Kidney capillary endothelial cell (primary cell): ENCODE measurements at places on chromosomes 6 and 20.

DNA sequence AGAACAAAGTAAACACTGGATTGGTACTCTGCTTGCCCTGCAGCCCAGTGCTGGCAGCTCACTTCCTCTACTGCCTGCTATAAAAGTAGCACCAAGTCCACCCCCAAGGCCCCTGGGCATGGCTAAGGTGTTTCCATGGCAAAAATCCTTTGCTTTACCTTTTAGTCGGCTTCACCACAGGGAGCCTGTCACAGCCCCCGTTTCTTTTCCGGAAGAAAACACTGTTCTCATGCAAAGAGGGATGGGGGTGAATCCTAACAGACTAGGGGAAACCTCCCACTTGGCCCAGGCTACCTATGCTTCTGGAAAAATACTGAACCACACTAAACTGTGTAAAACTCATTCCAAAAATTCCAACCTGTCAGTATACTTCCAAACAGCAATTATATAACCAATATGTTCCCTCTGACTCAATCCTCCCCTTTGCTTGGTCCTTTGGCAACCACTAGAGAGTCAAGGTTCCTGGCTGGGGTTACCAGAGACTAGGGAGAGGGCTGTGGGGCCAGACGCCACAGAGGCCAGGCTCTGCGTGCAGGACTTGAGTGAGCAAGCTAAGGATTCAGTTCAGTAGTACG lies 16.1 kb downstream of the PPIL1 start:
- DNase-seq: no peak

DNA sequence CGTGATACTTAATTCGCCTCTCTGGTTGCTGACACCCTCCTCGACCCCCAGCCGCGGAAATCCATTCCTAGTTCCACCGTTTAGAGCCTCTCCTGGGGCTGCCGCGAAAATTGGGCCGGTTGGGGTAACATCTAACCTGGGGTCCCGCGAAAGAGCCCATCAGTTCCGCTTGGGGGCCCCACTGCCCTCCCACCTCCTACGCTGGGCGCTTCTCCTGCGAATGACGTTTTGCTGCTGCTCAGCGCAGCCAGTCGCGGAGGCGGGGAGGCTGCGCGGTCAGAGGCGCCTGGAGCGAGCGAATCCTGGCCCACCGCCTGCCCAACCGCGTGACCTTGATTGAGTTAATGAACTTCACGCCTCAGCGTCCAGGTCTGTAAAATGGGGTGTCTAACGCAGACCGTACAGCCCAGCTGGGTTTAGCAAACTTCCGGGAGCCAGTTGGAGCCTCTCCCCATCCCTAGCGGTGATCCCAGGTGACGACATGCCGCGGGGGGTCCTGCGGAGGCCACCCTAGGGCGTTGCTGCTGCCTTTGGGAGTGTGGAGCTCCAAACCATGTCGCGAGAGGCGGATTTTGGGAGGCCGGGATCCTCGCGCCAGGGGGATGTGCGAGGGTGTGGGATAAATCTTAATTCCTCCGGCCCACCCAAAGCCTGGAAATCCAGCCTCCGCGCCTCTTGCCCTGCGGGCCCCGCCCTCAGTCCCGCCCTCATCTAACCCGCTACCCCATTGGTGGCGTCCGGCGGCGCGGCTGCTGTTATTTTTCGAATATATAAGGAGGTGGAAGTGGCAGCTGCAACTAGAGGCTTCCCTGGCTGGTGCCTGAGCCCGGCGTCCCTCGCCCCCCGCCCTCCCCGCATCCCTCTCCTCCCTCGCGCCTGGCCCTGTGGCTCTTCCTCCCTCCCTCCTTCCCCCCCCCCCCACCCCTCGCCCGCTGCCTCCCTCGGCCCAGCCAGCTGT lies at the start of gene CDC25B:
Gene CDC25B, plus strand, starts transcription at position 800 of the 958 bp plus-strand sequence. CDS start 222 bp downstream, outside the sequence.
- DNase-seq: peak; percentile 81

GRCh38 chr20:19995220-19995863 lies 21.8 kb upstream of the NAA20 start:
- DNase-seq: peak; percentile 47

DNA sequence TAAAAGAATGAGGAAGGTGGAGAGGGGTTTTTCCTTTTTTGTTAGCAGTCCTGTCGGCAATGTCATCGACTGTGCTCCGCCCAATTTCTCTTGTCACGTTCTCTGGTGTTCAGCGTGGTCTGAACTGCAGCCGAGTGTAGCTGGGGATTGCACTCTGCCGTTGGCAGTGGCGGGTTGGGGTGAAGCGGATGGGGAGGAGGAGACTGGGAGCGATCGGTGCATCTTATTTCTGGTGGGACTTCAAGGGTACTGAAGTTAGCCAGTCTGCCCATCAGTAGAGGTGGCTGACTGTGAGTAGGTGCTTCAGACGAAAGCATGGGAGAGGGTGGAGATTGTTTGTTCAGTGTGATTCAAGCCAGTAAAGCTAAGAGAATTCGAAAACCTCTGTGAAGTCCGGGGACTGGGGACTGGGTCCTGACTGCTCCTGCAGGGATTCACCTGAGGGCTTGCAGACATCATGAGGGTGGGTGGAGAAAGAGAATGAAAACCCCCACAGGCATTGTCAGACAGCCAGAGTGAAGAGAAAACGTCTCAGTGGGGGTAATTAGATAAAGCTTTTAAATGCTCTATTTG lies 5.1 kb downstream of the RREB1 start:
- DNase-seq: no peak

DNA sequence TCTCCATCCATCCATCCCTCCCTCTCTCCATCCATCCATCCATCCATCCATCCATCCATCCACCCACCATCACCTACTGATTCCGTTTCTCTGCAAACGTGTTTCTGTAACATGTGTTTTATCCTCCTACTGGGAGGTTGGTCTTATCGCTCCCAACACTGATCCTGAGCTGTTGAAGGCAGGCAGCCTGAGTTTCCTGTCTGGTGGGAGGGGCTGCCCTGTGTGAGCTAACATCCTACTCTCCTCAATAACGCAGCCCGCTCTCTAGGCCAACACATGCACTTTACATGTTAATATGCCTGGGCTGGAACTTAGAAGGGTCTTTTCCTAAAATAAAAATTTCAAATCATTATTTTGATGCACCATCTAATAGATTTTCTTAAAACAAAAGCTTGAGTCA lies 126.5 kb downstream of the WDR27 start:
- DNase-seq: no peak

DNA sequence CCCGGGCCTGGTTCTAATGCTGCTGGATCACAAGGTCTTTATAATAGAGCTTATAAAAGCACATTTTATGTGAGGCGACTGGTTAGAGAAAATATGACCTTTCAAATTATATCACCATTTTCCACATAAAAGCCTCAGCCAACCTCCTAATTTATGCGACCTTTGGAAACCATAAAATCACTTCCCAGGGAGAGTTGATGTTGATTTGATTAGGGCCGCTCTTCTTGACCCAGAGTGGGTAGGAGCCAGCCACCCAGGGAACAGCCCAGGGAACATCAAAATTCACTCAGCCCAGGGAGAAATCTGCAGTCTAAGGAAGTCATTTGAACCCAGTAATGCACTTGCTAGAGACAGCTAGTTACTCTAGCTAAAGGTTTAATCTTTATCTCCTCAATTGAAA lies 79.8 kb upstream of the TENT5A start:
- no peak for DNase-seq

DNA sequence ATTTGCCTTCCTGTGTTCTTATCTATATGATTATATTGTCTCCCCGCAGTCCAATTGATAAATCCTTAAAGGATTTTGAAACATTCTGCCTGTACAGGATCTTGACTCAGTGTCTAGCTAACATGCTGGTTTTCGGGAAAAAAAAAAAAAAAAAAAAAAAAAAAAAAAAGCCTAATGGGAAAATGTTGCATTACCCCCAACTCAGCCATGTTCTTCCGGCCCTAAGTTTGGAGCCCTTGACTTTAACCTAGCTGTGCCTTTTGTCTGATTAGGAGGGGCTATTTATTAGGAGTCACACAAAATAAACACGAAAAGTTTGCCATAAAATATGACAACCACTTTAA lies 244.4 kb upstream of the TCF21 start:
- DNase-seq: no peak

DNA sequence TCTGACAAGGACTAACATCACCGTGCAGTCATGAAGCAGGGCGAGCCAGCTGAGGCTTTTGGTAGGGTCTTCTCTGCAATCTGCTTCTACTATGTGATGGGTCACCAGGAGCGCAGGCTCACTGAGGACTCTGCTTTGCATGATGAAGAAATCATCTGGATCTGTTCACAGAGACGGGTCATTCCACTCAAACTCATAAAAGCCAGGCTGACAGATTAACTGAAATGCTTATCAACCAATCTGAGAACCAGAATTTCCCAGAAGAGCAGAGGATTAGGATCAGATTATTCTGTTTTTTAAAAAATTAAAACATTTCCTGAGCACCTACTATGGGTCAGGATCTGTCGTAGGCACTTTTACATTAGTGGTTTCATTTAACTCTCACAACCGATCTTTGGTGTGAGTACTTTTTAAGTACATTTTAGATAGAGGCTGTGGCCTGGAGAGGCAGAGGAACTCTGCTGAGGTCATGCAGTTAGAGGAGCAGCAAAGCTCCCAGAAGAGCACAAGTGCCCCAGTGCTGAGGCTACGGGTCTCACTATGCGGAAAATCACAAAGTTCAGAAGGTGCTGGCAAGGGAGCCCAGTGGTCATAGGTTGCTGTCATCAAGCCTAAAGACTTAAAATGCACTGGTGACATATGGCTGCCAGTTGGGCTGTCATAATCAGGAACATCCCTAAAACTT lies 109.1 kb downstream of the BACH2 start:
- no peak for DNase-seq

DNA sequence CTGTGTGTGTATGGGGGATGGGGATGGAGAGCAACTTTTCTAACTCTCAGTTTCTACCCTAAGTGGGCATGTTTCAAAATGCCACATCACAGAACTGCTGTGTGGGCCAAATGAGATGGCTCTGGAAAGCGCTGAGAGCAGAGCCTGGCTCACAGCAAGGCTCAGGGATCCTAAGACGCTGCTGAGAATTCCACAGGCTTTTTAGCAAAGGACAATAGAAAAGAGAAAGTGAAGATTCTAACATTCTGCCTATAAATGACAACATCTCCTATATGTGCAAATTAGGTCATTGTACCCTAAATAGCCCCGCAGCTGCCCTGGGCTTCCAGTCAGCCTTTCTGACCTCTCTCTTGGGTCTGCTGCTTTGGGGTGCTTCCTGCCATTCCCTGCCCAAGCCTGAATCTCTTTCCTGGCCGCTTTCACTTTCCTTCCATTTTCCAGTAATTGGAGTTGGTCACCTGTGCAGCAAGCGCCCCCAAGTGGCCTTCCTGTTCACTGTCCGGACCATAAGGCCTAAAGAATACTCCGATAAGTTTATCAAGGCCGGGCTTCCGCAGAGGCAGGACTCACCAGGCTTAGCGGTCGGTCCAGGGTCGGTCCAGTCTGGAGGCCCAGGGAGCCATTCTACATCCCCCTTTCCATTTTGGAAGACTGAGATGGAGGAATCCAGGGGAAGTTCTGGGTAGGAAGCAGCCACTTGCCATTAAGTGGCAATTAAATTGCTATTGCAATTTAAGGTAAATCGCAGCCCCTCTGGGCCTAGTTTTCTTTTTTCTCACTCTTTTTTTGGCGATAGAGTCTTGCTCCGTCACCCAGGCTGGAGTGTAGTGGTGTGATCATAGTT lies 6.7 kb upstream of the DDR1 start:
- DNase-seq: peak; percentile 72

GRCh38 chr6:22327881-22328280 lies 31.0 kb upstream of the PRL start:
- no peak for DNase-seq

DNA sequence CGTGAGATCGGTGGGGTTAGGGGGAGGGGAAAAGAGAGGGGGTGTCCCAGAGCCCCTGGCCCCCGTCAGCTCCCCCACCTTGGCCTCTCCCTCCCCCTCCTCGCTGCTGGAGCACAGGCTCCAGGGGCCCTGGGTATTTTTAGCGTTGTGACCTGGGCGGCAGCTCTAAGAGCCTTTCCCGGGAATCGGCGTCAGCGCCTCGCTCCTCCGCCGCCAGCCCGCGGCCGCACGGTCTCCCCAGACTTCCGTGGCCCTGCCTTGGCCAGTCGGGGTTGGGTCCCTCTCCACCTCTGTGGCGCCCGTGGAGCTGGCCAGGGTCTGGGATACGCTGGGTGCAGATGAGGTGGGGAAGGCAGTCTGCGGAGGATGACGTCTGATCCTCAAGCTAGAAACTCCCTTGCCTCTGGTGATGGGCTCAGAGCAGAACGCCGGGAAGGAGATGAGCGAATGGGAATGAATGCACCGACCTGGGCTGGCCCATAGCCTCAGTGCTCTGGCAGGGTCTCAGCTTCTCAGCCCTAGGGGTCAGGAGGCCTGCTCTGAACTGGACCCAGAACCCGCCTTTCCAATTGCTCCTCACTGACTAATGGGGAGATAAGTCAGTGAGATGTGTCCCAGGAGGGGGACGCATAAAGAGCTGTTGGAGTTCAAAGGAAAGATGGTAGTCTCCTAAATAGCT lies 883 bp upstream of the DBNDD2 start:
- no peak for DNase-seq

DNA sequence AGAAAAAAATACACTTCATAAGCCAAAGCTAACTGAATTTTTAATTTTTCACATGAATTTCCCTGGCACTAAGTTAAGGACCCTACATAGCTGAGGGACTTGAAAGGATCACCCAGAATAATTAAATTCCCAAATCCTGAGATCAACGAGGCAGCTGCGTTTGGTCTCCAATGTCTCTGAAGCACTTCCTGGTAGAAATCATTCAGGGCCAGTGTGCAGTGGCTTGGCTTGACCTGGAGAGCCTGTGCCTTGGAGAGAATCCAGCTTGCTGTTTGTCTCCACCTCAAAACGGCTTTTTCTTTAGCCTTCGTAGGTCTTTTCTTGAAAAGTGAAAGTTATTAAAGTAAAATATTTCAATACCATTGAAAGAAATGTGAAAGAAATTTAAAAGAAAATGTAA lies 92.4 kb downstream of the SMOC2 start:
- DNase-seq: no peak

DNA sequence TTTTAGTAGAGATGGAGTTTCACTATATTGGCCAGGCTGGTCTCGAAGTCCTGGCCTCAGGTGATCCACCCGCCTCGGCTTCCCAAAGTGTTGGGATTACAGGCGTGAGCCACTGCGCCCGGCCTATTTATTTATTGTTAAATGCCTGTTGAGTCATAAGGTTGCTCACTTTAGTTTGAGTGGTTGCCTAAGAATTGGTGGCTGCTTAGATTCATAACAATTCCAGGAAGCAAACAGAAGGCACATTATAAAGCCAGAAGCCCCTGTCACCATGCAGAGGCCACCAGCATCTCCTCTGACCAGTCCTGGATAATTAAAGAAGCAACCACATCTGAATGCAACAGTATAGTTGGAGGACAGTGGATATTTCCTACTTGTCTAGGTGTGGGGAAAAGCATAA lies 24.0 kb upstream of the ARMH2 start:
- DNase-seq: peak; percentile 15

GRCh38 chr20:35192118-35192872 lies 20.4 kb downstream of the PROCR start:
- no peak for DNase-seq

DNA sequence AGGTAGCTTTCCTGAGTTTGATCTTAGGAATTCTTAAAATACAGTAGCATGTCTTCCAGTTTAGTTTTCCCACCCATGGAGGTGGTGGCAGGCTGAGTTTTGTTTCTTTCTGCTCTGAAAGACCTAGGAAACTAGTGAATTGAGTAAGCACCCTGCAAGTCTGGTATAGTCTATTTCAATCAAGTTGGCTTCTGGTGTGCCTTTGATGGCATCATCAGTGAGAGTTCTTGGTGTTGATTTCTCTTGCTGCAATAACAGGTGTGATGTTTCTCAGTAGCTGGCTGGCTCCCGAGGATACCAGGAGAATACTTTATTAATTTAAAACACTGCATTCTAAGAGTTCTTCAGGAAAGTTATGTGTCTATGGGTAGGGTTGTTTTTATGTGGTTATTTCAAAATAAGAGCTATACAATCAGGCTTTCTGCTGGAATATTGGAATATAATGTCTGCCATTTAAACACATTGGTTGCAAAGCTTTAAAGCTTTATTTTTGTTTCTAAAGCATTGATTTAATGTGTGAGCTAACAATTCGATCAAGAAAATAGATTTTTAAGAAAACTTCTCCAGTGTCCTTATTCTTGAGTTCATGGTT lies 19.0 kb downstream of the VAPB start:
- no peak for DNase-seq
